Activated CD4-positive, alpha-beta T cell treated with anti-CD3 and anti-CD28 coated beads, Interleukin-2, Interleukin-6, amounts not matched to agents 100 ng/mL and 50 ng/mL, durations not matched to agents 16 hours and 8 hours (primary cell): ENCODE measurements at places on chromosomes 1 and 21.

DNA sequence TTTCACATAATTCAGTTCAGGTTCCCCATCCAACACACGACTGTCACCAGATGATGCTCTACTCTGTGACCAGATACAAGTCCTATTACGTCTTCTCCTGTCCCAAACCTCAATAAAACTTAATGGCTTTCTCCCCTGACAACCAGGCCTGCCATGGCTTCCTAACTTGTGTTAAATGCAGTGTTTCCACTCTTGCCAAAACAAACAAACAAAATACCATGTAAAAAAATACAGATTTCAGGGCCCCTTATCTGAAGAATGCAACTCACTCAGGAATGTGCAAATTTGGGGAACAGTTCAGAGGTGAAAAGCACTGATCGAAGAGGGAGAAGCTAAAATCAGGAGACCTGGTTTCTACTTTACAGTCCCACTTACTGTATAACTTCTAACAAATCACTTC is 863 bp upstream of the NUF2 start:
- DNase-seq = no peak

- DNase-seq = no peak
Observed at GRCh38 chr1:196557797-196558196, 50.4 kb downstream of the KCNT2 start.

DNA sequence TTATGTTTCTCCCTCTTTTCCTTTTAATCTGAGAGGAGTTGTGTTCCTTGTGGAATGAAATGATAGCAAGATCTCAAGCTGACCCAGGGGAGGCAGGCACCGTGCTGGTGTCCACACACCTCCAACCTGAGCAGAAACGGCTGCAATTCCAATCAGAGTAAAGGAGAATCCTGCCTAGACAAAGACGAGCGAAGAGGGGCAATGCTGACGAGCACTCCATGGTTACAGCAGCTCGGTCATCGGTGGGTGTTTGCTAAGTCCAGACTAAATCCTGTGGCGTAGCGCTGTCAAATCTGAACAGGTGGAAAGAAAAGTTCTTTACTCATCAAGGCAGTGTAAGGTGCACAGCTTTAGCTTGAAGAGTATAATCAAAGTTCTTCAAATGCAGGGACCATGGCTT is 74.8 kb downstream of the PLD5 start:
- DNase-seq = no peak

DNA sequence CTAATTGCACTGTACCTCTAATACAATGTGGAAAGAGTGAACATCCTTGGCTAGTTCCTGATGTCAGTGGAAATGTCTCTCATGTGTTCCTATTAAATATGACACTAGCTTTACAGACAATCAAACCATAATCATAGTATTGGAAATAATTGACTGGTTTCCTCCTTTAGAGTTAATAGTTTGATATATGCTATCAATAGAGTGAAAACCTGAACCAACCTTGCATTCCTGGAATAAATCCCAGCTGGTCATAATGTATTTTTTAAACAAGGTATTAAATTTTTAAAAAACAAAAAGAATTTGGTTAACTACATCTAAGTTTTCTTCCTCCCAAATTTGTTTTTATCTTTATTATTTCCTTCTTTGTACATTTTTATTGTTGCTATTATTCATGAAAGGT is 226.1 kb downstream of the SLC45A1 start:
- no peak for DNase-seq

DNA sequence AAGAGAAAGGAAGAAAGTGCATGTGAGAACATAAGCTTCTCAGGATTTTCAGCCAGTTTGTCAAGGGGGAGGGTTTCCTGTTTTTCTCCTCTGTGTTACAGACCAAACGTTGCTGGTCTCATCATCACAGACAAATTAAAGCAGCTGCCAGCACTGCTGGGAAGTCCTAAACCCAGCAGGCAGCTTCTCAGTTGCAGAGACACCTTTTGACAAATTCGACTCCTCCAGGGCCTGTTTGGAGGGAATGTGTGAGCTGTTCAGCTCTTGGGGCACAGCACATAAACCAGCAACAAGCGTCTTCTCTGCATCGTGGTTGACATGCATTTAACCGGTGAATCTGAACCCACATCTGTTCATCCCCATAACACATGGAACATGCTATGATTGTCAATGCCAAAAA is 454.6 kb upstream of the RUNX1 start:
- DNase-seq = no peak

DNA sequence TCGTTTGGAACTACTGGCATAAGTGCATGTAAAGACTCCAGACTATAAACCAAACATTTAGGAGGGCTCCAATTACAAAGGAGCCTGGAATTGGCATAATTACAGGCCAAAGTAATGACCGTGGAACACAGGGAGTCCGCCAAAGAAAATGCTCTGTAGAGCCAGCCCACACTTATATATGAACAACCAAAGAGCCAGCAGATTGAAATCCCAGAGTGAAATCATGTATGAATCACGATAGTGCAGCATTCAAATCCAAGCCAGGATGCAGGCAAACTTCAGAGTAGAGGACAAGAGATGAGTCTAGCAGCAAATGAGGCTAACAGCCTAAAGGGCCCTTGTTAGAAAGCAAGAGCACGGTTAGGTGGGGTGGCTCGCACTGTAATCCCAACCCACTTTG is 13.1 kb downstream of the VPS26C start:
- no peak for DNase-seq

- peak; percentile 84 for DNase-seq
Observed at GRCh38 chr1:101291562-101292380, 55.0 kb downstream of the S1PR1 start.

DNA sequence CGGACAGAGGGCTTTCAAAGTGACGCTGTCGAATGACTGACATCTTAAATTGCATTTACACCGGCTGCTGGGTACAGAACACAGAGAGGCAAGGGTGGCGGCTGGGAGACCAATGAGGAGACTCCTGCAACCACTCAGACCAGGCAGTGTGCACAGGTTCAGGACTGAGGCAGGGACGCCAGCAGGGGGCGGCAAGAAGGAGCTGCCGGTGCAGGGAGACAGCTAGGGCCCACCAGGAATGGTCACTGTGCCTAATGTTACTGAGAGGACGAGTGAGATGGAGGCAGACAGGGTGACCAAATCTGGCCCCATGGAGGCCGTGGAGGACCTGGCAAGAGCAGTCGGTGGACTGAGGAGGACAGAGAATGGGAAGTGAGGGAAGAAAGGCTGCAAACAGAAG is 23.5 kb downstream of the GLIS1 start:
- DNase-seq = peak; percentile 31

GRCh38 chr1:153532181-153532580 is 3.6 kb downstream of the S100A6 start:
- peak; percentile 88 for DNase-seq

GRCh38 chr1:1954831-1955441 is 35.9 kb upstream of the TMEM52 start:
- DNase-seq = no peak

DNA sequence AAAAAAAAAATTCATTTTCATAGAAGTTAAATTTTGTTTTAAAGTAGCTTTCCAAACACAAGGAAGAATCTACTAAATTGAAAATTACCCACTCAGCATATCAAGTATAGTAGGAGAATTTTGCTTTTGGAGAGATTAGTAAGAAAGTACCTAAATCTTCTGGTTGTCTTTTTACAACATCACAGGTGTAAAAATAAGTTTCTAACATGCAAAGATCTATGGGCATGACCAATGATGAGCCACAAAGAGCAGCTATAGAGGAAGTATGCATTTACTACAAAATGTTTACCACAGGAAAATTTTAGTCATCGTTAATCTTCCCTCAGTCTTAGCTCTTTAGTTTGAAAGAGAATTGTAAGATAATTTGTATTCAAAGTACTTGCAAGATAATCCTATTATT is 28.1 kb downstream of the ANGPTL3 start:
- peak; percentile 23 for DNase-seq

GRCh38 chr1:168794057-168794456 is 65.1 kb upstream of the DPT start:
- DNase-seq = no peak

DNA sequence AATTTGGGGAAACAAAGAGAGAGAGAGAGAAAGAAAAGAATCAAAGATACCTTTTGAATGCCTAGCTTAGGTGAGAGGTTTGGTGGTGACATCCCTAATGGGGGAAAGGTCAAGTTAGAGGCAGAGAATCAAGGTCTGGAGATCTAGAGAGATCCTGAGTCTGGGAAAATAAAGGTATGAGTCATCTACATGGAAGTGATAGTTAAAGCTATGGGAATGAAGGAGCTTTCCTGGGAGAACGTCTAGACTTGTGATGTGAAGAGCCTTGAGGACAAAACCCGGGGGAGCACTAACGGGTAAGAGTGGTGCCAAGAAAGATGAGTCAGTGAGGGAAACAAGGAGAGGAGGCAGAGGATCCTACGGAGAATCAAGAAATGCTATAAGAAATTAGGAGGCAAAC is 110.8 kb upstream of the RUNX1 start:
- no peak for DNase-seq

- no peak for DNase-seq
Observed at GRCh38 chr1:187517546-187517945, 688.8 kb downstream of the PLA2G4A start.

DNA sequence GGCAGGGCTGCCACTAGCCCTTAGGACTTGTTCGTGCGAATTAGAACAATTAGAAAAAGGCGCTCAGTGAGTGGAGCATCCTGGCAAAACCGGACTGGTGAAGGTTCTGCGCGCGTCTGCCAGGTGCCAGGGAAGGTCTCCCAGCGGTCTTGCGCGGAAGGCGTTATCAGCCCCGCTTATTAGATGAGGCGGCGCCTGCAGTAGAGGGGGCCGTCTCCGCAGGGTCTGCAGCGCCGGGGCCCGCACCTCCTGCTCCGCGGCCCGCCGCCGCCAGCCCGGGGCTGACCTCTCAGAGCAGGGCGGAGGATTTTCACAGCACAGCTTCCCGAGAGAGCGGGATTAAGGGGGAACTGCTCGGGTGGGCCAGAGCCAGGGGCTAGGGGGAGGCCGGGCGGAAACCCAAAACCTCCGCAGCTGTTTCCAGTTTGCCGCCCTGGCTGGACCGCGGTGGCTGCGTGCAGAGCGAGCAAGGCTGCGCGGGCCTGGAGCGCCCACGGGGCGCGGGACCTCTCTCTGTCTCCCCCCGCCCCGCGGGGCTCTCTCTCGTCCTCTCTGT is 155.2 kb downstream of the FOXD2 start:
- DNase-seq = no peak

DNA sequence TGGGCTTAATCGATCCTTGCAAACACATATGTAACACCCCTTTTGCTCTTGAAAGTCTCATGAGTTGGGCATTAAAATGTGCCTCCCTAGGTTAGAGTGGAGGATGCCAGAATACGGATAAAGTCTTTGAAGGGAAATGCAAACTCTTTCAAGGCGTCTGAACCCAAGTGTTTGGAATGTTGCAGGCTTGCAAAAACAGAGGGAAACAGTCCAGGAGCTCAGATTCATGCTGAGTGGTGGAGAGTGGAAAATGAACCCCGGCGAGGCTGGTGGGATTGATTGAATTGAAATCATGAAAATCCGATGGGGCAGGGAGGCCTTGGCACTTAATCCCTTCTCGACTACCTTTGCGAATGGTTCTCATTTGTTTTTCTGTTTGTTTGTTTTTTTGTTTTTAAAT is 175.5 kb downstream of the PGBD5 start:
- DNase-seq = no peak

DNA sequence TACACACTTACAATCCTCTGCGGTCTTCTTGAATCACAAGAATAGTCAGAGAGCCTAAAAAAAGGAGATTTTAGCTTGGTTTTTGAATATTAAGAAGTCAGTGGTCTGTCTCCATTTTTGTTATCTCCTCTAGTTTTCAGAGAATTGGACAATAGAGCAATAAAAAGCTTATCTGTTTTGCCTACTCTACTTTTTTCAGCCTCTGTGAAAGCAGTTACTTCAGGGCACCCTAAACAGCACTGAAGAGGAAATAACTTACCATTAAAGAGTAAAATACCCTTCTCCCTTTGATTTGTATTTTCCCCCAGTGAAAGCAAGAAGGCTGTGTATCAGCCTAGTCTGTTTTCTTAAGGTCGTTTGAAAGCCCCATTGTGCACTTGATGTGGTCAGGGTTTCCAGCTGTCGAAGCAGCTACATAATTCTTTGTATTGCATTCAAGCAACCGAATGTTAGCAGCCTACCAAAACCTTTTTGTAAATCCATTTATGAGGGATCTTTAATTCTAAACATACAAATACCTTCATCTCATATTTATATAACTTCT is 1.0 kb downstream of the NTMT2 start:
- DNase-seq = no peak

- no peak for DNase-seq
Observed at GRCh38 chr1:6635910-6636760, 11.5 kb downstream of the THAP3 start.

DNA sequence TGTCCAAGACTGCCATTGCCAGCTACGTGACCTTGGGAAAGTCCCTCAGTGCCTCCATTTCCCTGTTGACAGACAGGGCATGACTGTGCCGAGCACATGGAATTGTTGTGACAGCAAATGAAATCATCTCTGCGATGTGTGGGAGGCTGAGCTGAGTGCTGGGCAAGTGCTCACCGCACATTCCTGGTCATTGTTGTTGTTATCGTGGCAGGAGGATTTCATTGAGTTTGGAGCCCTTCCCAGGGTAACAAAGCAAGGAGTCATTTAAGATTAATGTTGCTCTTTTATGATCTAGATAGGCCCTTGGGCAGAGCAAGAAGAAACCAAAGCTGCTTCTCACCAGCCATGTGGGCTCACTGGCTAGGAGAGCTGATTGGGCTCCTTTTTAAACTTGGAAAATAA is 39.6 kb upstream of the ITPKB start:
- DNase-seq = no peak

DNA sequence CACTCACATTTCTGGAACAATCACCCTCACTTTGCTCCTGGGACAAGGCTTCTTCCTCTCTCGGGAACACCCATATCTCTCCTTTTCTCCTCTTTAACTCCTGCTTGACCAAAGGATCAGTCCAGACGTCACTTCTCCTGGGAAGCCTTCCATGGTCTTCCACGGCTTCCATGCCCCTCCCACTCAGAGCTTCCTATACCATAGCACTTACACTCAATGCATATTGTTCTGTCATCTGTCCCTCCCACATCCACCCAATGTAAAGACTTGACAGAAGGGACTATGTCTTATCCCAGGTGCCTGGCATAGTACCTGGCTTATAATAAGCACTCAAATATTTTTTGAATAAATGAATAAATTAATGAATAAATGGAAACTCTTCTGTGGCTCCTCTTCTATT is 28.2 kb downstream of the CD34 start:
- no peak for DNase-seq

DNA sequence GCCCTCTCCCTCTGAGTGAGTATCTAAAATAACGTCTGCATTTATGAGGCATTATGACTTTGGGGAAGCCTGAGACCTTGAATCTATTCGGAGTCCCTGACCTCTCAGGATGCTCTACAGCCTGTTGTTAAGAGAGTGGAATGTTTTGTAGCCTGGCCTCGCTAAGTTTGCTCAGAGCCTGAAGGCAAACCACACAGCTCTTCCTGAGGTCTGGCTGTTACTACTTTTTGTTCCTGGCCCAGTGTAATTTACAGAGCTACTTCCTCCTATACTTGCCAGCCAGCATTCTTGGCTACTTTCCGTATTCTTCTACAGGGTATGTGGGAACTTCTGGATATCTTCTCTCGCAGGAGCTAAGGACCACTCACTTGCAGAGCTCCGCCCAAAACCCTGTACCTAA is 3.6 kb upstream of the ZMYM4 start:
- no peak for DNase-seq

GRCh38 chr1:76501136-76501535 is 366.1 kb upstream of the ST6GALNAC5 start:
- no peak for DNase-seq

GRCh38 chr1:158330391-158331105 is 783 bp downstream of the CD1B start:
- DNase-seq = no peak

- DNase-seq = no peak
Observed at GRCh38 chr1:37059346-37059745, 25.0 kb upstream of the GRIK3 start.
